CD4-positive, alpha-beta memory T cell (primary cell): ENCODE measurements at places on chromosomes 2 and 18. TPM values are rescaled to one million over a fixed set of nuclear protein-coding genes. Genes with fewer than 3 reads are reported as not detected.

GRCh38 chr18:23903971-23904370, 110.6 kb upstream of the TTC39C start:
- no peak for DNase-seq

GRCh38 chr2:29065068-29065811, 9.1 kb downstream of the PCARE start:
- no peak for DNase-seq

DNA sequence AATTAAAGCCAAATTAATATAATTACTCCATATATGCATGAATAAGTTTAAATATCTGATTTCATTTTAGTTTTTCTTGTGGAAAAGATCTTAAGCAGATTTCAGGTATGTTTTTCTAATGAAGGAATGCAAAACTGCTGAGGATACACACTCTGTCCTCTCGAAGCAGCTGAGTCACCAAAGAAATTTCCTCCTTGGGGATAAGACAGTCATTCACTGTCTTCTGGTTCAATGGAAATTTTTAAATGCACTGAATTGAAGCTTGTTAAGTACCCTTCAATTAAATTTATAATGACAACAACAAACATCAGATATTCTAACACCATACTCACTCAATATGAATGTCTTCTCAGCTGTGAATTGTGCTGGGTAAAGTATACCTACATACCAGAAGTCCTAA, 101.5 kb upstream of the DNER start:
- DNase-seq = no peak

DNA sequence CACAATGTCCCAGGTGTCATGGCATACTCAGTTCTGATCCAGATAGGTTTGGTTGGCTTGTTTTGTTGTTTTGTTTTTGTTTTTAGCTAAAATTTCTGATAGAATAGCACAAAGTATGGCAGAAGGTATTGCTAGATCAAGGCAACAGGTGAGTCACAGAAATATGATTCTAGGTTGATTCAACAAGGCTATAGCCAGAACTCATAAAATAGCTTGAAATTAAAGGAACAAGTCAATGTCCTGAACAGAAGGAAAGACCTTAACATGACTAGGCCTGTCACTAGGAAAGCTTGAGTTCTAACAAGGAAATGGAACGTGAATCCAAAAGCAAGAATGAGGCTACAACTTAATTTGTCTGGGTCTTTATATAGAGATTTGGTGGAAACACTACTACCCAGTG, 157.1 kb downstream of the GALNT3 start:
- DNase-seq = no peak

GRCh38 chr18:63099848-63100629, 219.5 kb downstream of the BCL2 start:
- no peak for DNase-seq

DNA sequence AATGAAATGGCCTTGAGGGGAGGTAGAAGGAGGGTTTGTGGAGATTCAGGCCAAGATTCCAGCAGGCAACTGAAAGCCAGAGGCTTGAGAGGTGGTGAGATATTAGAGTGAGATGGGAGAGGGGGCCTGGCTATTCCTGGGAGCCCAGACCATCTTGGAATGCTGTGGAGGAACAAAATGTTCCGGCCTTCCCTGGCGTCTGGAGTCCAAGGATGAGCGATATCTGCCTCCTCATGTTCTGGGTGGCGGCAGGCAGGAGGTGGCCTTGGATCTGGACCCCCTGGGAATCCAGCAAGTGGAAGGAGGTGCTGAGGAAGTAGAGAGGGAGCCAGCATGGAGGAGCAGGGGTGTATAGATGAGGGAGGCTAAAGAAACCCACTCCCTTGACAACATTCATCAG, 335.9 kb downstream of the CYP26B1 start:
- DNase-seq = no peak

GRCh38 chr2:57902578-57902977, 144.0 kb upstream of the VRK2 start:
- no peak for DNase-seq

DNA sequence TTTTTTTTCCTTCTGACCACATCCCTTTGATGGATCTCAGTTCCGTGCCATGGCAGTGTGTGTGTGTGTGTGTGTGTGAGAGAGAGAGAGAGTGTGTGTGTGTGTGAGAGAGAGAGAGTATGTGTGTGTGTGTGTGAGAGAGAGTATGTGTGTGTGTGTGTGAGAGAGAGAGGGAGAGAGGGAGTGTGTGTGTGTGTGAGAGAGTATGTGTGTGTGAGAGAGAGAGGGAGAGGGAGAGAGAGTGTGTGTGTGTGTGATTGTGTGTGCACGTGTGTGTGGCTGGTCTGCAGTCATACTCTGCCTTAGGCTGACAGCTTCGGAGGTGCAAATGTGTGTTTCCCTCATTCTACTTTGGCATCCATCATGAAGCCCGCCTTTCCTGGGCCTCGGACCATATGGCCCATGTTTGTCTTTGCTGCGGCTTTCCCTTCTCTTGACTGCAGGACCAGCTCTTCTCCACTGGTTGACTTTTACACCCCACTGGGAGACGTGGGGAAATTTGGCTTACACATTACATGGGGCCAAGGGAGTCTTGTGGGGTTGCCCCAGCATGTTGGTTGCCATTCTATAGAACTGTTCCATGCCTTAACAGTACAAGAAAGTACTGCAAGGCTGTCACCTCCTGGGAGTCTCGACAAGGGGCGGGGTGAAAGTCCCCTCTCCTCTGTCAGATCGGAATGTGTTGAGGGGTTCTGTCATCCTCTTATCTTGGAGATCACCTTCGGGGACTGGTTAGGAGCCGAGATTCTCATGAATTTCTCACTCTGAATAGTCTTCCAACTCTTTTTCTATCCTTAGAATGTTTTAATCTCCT, 21.6 kb downstream of the TSN start:
- no peak for DNase-seq

The GAREM1 gene
- 0.28 TPM for total RNA-seq

The ABCG5 gene
- not detected for total RNA-seq

The PDCD1 gene
- total RNA-seq = 6.2 TPM

The NEUROD1 gene
- not detected for total RNA-seq

The MAL gene
- 113 TPM for total RNA-seq

The UGP2 gene
- total RNA-seq = 77.6 TPM

The PARD6G gene
- 0.28 TPM for total RNA-seq
